ENCODE measurements at places on chromosomes 11 and 22. TPM values are rescaled to one million over a fixed set of nuclear protein-coding genes. Genes with fewer than 3 reads are reported as not detected.

The OR6M1 gene
- polyA plus RNA-seq = not detected

- no peak for DNase-seq
These were observed 19.2 kb downstream of the THAP12 start for GRCh38 chr11:76361776-76362175.

GRCh38 chr11:66907751-66908630 lies 50.2 kb downstream of the PC start:
- no peak for DNase-seq

The CCDC87 gene
- not detected for polyA plus RNA-seq

- no peak for DNase-seq
These were observed 193.0 kb downstream of the MSANTD4 start for GRCh38 chr11:105829084-105829483.

DNA sequence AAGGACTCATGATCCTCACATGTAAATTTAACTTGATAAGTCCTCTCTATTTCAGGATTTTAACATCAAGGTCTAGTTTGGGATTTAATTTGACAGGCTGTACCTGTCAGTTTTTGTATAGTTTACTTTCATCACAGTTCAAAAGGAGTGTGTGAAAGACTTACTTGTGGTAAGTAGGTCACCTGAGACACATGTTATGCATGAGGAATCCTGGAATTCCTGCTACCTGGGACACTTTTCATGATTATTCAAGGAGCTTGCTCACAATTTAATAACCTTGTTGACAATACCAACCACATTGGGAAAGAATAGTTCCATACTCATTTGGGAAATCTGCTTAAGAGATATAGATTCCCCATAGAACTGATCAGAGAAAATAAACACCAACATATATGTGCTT lies 15.8 kb upstream of the SLC36A4 start:
- no peak for DNase-seq

- peak; percentile 93 for DNase-seq
These were observed 6.3 kb downstream of the CEND1 start for GRCh38 chr11:783581-784015.

GRCh38 chr22:46525389-46526243 lies 11.8 kb downstream of the CELSR1 start:
- DNase-seq = no peak

GRCh38 chr11:76801225-76801624 lies 18.1 kb downstream of the TSKU start:
- DNase-seq = no peak

- no peak for DNase-seq
These were observed 282.5 kb upstream of the MPPED2 start for GRCh38 chr11:30868626-30869081.

- DNase-seq = peak; percentile 40
These were observed 615.4 kb upstream of the B3GAT1 start for GRCh38 chr11:135027461-135027860.

GRCh38 chr11:27945348-27945747 lies 162.6 kb downstream of the KIF18A start:
- DNase-seq = peak; percentile 67

DNA sequence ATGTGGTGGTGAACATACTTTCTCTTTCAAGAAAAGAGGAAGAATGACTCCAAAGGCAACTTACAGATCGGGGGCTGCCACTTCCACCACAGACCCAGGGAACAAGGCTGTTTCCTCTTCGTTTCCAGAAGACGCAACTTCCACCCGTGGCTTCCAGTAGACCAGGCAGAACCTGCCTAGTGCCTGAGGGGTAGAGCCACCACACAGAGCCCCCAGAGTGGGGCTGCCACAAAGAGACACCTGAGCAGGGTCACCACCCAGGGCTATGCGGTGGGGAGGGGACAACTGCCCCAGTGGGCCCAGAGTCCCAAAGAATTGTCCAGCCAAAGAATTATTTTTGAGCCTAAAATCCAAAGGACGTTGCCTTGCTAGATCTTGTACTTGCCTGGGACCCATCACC lies 16.7 kb upstream of the PHF21B start:
- DNase-seq = no peak

GRCh38 chr11:8196749-8197148 lies 27.9 kb upstream of the RIC3 start:
- DNase-seq = no peak

The OR52W1 gene
- not detected for polyA plus RNA-seq

GRCh38 chr11:126176853-126177470 lies 34.5 kb downstream of the RPUSD4 start:
- no peak for DNase-seq

The LINC01488 gene
- polyA plus RNA-seq = 0.03 TPM

DNA sequence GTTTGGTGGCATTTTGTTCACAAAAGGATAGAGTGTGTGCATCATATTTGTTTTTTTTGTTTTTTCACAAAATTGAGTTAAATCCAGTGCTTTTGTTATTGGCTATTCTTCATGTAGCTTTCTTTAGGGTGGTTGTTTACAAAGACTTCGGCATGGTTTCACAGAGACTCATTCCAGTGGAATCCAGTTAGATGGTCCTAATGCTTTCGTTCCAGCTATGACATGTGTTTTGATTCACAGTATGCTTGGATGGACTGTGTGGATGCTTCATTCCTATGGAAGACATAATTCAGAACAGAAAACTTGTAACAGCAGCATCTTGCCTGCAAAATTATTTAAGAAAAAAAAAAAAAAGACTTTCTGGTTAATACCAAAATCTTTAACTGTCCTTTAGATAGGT lies 97.9 kb downstream of the PDHX start:
- DNase-seq = no peak

The ADM gene
- polyA plus RNA-seq = 29.7 TPM

GRCh38 chr11:8383627-8384026 lies 119.9 kb upstream of the LMO1 start:
- DNase-seq = no peak

The WNT11 gene
- polyA plus RNA-seq = 7.3 TPM

DNA sequence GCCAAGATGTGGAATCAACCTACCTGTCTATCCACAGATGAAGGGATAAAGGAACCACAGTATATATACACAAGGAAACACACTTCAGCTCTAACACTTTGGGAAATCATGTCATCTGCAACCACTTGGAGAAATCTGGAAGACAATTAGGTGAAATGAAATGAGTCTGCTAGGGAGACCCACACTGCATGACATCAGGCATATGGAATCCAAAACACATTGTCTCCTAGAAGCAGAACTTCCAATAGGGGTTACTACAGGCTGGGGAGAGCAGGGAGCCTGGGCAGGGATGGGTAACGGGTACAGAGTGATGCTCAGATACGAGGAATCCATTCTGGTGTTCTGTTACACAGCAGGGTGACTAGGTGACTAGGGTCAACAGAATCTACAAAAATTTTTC lies 18.3 kb downstream of the RGL4 start:
- no peak for DNase-seq

DNA sequence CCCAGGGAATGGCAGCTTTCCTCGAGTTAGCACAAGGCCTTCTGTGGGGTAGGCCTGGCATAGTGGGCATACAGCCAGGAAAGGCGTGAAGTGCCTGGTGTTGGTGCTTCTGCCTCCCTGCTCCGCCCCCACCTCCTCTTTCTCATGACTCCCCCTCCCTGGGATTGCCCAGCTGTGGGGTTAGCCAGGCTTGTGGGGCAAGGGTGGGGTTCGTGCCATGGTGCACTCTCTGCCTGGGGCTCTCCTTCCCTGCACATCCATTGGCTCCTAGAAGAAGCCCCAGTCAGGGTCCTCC lies 236.8 kb upstream of the NCAM1 start:
- no peak for DNase-seq

DNA sequence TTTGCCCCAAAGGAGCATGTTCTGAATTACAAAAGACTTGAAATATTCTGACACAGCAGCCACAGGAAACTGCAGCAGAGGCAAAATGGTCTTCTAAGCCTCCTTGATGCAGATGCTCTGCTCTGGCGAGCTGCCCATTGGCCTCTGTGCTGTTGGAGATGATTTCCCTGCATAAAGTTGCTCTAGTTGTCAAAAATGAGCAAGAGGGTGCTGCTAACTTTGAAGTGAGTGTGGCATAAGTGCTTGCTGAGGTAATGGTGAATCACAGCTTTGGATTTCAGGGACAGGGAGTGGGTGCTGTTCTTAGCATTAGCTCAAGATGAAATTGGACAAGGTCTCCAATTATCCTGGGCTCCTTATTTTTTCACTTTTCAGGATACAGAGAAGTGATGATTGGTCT lies 435.4 kb downstream of the TMEM135 start:
- no peak for DNase-seq

GRCh38 chr11:35040221-35040942 lies 98.6 kb upstream of the CD44 start:
- peak; percentile 49 for DNase-seq

GRCh38 chr11:44333271-44334218 lies 23.6 kb upstream of the ALX4 start:
- DNase-seq = peak; percentile 53

The SLC43A3 gene
- 2.4 TPM for polyA plus RNA-seq

GRCh38 chr11:65851811-65852507 lies 6.0 kb downstream of the CFL1 start:
- peak; percentile 34 for DNase-seq

DNA sequence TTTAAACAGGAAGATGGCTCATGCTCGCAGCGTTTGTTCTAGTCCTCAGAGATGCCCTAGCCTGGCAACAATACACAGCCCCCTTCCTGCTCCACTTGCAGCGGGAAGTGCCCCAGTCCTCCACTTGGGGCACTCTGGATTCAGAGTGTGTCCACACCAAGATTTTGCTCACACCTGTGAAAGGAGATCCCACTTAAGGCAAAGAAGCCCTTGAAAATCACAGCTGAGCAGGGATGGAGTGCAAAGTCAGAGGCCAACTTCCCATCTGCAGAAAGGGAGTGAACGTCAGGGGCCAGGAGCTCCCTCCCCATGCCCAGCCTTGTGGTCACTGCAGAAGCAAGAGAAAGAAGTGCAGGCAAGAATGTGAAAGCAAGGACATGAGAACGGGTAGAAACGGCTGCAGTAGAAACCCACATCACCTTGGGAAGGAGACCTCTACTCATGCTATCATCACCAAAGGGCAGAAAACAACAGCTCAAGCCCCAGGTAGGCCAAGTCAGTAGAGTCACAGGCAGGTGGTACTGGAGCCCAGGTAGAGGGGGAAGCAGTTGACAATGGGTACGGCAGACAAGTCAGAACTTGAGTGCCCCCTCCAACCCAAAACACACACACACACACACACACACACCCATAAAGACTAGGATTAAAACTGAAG lies 157.4 kb downstream of the BUD13 start:
- DNase-seq = no peak

The DEFB131B gene
- polyA plus RNA-seq = not detected

DNA sequence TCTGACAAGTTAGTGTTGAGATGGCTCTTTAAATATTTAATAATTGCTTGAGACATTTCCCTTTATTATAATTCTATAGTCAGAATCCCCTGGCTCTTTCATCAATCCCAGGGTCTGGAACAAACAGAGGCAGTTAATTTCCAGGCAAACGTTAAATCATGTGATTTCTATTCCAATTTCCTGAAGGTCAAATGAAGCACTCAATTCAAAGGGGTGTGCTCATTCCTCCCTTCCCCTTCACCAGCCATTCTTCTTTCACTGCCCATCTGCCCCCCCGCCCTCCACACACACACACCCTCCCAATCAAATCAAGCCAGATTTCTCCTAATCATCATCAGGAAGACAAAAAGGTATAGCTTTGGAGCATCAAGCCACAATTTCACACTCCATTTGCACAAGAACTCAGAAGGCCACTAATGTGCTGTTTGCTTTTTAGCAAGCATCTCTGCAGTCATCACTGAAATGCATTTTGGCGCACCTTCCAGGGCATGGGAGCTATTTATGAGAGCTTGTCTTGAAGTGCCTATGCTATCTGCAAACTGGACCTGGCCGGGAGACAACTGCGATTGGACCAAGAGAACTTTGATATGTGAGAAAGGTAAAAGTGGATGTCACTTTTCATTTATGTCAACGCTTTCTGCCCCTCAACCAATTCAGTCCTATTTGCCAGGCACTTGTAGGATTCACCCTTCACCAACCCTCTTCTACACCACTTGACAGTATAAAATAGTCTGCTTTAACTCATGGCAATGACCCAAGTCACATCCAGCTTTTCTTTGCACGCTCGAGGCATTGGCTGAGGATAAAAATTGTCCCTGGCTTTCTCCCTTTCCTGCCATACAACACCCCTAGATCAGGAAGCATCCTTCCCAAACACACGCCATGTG lies 315.1 kb upstream of the API5 start:
- no peak for DNase-seq

DNA sequence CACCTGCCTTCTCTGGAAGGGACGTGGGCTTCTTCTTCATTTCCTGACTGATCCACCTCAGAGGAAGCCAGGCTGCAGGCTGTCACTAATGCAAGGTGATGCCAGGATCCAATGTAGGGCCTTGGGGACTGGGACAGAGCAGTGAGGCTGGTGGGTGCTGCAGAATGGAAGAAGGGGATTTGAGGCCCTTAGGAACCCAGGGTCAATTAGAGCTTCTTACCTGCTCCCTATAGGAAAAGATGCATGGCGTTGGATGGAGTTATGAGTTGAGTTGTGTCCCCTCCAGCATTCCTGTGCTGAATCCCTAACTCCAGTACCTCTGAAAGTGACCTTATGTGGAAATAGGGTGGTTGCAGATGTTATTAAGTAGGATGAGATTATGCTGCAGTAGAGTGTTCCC lies 190.4 kb downstream of the MIAT start:
- DNase-seq = no peak

The CHRM1 gene
- polyA plus RNA-seq = not detected

- DNase-seq = peak; percentile 91
These were observed 169.9 kb downstream of the CTTN start for GRCh38 chr11:70568035-70568813.

- peak; percentile 2 for DNase-seq
These were observed 1069.6 kb downstream of the BRD1 start for GRCh38 chr22:48757985-48758561.

DNA sequence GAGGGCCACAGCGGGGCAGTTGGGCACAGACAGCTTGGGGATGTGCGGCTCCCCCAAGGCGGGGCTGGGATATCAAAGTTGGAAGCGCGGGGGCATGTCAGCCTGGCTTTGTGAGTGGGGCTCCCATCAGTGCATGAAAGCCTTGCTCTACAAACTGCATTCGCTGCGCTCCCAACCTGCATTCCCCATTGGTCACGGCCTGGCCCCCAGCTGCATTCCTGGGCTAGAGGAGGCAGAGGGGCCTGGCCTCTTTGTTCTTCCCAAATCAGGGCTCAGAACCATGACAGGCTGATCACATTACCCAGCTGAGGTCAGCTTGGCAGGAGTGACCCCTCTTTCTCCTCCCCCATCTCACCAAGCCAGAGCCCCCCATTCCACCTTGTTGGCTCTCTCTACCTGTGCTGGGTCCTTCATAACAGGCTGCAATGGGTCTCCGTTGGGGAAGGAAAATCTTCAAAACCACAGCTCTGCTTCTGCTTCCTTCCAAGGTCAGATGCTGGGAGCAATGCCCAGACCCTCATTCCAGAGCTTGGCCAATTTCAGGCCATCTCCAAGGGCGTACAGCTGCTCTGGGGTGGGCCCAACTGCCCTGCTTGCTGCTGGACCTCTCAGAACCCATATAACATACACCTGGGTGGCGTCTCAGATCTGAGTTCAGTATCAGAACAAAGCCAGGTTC lies 38.7 kb upstream of the CDON start:
- no peak for DNase-seq

Data from small intestine (tissue), 16 donors.